Tongue (tissue), 3 donors: ENCODE measurements at places on chromosomes 13 and 19. TPM values are rescaled to one million over a fixed set of nuclear protein-coding genes. Genes with fewer than 3 reads are reported as not detected.

The CERS1 gene
- total RNA-seq = 7.7 TPM

The CBY2 gene
- not detected for total RNA-seq

The CHAF1A gene
- 9.8 TPM for total RNA-seq

The GGN gene
- total RNA-seq = not detected

DNA sequence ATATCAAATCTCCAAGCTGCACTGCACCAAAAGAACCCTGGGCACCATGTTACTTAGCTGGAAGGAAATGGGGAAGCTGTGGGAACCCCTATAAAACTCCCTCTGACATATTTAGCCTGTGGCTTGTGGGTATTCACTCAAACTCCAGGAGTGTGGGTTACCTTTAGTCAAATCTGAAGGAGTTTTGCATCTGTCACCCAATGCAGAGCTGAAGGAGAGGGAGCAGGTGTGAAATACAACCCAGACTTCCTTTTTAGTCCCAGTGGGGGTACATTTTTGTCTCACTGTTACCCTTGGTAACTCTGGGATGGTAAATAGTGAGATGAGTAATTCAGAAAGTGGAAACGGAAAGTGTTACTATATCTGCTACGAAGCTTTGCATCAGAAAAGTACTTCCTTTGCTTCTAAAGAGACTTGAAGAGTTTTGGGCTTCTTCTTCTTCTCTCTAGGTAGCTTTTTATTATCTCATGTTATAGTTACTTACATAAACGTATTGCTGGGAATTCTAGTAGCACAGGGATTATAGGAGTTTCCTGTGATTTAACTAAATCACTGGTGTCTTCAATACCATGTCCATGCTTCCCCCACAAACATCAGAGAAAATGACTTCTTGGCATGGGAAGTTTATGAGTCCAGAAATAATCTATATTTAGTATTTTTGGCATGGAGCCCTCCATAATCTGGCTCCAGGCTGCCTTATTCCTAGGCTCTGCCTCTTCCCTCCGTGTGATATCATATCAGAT is 105.9 kb downstream of the AKAP11 start:
- peak; percentile 37 for DNase-seq

DNA sequence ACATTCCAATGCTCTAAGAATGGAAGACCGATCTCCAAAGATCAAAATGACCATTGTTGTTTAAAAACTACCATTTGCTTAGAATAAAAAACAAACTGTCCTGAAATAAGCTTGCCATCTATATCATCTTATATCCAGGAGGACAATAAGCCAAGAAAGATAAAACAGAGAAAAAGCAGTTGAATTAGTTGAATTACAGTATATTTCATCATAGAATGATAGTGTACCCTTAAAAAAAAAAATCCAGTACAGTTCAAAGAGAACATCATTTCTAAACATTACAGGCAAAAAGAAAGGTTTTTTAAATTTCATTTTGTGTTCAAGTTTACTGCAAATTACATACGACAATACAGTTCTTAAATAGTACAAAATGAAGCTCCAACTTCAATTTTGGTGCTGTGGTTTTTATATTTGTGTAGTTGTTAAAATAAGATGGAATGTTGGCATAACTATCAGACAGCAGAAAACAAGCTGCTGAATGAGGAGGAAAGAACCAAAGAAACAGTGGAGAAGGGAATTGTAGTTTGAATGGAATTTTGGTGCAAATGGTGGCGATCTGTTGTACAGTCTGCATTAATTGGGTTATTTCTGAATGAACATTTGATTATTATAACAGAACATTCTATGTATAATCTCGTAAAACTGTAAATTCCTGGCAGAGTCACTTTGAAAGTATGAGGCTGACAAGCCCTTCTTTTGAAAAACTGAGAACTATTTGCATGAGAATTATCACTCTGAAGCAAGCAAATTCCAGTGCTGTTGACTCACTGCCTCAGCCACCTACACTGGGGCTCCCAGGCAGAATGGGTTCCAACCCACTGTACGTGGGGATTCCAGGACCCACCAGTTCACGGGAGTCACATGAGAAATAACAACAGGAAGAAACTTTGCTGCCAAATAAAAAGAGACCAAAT is 37.7 kb downstream of the LHFPL6 start:
- no peak for DNase-seq

DNA sequence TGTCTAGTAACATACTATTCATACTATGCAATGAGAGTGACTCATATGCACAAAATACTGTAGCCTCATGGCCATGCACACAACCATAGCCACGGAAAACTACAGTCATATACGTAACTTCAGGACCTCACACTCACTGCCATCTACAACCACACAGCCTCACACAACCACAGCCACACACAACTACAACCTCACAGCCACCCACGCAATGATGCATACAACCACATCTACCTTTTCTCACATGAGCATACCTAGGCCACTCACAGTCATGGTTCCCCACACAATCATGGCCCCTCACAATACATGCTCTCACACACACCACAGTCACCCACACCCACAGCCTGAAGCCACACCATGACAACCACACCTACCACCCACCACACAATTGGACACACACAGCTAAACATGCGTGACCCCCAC is 8.7 kb upstream of the TNFSF14 start:
- DNase-seq = no peak

GRCh38 chr13:97944396-97945029 is 9.0 kb upstream of the IPO5 start:
- DNase-seq = no peak

DNA sequence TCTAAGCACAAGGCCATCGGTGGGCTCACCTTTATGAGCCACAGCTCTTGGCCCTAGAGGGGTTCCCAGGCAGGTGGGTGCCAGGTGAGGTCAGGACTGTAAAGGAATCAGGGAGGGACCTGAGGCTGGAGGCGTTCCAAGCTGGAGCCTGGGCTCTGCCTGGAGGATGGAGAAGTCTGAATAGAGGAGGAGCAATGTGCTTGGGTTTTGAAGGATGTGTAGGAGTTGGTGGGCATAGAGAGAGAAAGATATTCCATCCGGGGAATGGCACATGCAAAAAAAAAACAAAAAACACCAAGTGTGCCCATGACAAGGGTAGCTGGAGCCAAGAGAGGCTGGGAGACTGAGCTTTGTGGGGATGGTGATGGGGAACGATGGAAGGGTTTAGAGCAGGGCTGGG is 2.4 kb downstream of the GRIN3B start:
- DNase-seq = no peak

GRCh38 chr13:43309311-43309710 is 285.9 kb downstream of the DNAJC15 start:
- DNase-seq = no peak

GRCh38 chr19:51094696-51095279 is 12.1 kb upstream of the KLK14 start:
- DNase-seq = peak; percentile 45

DNA sequence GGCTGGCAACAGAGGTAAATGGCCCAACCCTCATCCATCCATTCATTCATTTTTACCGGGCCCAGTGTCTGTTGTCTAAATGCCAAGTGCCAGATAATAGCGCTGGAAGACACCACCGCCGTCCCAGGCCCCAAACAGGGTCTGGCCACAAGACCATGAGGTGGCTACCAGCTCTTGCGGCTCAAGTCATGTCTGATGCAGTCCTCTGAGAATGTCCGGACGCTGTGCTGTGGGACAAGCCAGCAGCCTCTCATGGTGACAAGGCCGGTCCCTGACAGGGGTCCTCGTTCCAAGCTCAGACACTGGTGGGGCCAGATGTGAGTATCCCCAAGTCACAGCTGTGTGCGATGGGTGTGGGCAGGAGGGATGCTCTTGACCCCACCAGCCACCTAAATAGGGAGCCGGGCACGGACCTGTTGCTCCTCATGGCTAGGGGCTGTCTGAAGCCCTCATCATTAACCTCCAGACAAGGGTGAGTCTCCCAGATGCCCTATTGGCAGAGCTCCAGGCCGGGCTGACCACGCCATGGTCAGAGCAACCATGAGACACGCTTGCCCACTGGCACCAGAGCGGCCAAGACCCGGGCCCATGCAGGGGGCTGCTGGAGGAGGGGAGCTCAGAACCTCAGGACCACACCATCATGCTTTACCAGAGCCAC is 58.4 kb downstream of the MLLT1 start:
- no peak for DNase-seq

GRCh38 chr19:3577723-3578344 is 5.1 kb downstream of the HMG20B start:
- no peak for DNase-seq

GRCh38 chr13:44133626-44134025 is 240.0 kb upstream of the SERP2 start:
- no peak for DNase-seq

DNA sequence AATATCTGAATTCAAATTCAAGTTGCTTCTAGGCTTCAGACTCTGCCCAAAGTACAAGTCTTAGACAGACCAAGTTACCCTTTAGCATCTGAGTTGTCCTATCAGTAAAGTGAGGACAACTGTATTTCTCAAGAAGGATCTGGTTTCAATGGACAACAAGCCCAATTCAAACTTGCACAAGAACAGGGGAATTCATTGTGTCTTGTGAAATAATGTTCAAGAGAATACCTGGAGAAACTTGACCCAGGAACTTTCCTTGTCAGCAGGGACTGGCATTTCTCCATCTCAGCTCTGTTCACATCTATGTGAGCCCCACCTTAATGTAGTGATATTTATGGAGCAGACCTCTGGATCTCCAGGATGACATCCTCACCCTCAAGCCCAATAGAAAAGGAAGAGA is 894.9 kb upstream of the SLC10A2 start:
- DNase-seq = no peak

GRCh38 chr13:108643646-108644353 is 14.4 kb downstream of the MYO16 start:
- DNase-seq = no peak
